ENCODE measurements at places on chromosomes 7 and 10.

DNA sequence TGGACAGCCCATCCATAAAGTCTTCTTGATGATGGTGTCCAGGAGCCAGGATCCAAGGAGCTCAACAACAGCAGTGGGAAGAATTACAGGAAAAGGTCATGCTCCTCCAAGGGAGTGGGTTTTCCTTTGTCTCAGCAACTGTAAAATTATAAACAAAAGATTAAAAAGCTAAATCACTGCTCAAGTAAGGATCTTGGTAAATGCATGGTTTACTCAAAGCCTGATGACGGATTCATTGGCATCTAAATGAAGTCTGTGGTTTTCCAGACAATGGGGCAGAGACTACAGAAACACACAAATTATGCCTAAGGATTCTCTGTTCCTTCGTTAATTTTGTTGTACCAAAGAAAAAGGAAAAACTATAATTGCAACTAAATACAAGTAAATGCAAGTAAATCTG lies 36.4 kb upstream of the DLX6 start:
- DNase-seq, result no peak

DNA sequence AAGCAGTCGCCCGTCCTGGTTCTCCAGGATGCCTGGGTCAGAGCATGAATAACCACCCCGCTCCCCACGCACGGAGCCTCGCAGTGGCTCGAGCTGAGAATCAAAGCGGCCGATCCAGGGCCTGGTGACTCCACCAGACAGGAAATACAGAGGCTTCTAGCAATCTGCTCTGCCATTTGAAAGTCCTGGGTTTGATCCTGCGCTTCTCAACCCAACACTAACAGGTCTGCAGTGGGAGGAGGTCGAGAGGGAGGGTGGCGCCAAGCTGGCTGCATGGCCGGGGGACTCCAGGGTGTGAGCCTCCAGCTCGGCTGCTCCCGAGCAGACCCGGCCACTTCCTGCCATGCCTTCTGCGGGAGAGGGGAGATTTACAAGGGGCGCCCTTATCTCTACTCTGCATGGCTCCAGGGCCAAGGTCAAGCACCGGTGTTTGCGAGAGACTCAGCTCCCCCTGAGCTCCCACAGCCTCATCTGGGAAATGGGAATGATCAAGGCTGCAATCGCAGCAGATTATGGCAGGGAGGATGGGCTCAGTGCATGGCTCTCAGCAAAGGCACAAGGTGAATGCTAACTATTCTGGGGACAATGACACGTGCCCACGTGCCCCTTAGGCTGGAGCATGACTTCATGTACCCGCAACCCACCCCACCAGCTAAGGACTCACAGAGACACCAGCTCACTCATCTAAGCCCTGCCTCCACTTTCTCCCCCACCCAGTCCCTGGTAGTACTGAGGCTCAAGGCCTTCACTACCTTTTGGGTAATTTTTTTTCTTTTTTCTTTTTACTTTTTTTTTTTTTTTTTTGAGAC lies 73.9 kb upstream of the TNRC18 start:
- no peak for DNase-seq

GRCh38 chr10:86104156-86104555 lies 262.4 kb downstream of the GRID1 start:
- no peak for DNase-seq

- no peak for DNase-seq
These were observed 63.3 kb upstream of the PDLIM1 start for GRCh38 chr10:95354110-95354509.

GRCh38 chr10:8174762-8175161 lies 120.3 kb downstream of the GATA3 start:
- DNase-seq, result no peak

- no peak for DNase-seq
These were observed 24.3 kb upstream of the ST7 start for GRCh38 chr7:116929021-116929420.

GRCh38 chr7:81574723-81575326 lies 195.0 kb downstream of the HGF start:
- no peak for DNase-seq

DNA sequence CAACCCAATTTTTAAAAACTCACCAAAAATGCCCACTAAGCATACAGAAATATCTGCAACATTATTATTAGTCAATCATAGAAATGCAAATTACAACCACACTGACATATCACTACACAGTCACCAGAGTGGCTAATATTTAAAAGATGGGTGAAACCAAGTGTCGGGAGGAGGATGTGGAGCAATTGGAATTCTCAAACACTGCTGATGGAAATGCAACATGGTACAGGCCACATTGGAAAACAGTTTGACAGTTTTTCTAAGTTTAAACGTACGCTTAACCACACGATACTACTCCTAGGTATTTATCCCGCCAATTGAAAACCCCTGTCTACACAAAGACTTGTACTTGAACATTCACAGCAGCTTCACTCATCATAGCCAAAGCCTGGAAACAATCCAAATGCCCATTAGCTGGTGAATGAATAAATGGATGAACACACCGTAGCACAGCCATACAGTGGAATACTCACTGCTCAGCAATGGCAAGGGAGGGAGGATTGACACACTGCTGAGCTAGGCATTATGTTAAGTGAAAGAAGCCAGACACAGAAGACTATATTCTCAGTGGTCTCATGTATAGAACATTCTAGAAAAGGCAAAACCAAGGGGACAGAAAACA lies 16.3 kb downstream of the GCK start:
- no peak for DNase-seq

DNA sequence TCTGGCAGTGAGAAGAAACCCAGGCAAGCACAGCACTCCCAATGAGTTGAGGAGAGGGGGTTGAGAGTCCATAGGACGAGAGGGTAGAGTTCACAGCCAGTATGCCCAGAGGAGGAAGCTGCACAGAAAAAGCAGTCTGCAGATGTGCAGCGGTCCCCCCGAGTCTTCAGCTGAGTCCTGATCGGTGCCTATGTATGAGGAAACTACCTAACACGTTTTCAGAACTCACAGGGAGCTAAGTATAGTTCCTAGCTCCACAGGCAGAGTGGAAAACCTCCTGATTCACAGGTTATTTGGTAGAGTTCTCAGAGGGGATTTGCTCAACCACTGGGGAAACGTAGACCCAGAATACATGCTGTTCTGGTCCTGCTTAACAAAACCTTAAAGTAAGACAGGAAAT lies 271.3 kb upstream of the CNTNAP2 start:
- no peak for DNase-seq

- no peak for DNase-seq
These were observed 12.2 kb downstream of the TAS2R16 start for GRCh38 chr7:122983261-122983660.

DNA sequence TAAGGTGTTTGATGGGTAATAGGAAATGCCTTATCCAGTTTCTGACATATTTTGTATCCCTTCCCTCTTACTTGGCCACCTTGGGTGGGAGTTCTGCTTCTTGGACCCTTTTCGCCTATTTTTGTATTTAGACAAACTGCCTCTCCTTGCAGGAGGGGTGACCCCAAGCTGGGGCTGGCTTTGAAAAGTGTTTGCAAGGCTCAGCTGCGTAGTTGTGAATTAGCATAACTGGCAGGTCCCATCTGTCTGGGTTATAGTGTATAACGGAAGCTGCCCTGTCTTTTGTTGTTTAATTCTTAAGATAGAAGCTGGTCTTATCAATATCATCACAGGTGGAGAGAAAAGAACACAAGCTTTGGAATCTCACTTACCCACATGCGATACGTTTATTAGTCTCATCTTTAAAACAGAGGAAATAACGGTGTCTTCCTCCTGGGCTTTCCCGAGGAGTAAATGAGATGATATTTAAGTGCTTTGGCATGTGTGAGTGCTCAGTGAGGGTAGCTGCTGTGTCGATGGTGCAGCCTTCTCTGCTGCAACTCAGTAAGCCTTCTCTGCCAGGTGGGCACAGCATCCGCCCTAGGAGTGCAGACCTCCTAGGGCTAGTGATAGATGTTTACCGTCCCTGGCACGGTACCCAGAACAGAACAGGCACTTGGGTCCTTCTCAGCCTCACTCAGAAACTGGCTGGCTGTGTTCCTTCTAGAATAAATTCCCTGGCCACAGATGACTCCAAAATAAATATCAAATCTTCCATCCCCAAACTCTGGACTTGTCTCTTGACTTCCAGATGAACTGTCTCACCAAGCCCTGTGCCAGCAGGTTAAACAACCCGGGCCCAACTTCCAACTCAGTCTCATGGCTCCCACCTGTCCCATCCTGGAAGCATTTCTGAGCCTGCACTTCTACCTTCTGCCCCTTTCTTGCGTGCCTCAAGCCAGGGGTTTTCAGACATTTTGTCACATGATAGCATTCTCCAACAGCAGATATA lies 227.3 kb downstream of the GFRA1 start:
- DNase-seq, result no peak

GRCh38 chr10:24384954-24385353 lies 176.0 kb downstream of the KIAA1217 start:
- no peak for DNase-seq

- no peak for DNase-seq
These were observed 94.6 kb upstream of the BTBD16 start for GRCh38 chr10:122176232-122177213.

- DNase-seq, result no peak
These were observed 785.6 kb downstream of the REEP3 start for GRCh38 chr10:64306729-64307327.

- no peak for DNase-seq
These were observed 75.3 kb upstream of the IL6 start for GRCh38 chr7:22651534-22652243.

- no peak for DNase-seq
These were observed 257.6 kb downstream of the MAD1L1 start for GRCh38 chr7:1975179-1975578.

- no peak for DNase-seq
These were observed 27.6 kb downstream of the AVL9 start for GRCh38 chr7:32522746-32523530.

DNA sequence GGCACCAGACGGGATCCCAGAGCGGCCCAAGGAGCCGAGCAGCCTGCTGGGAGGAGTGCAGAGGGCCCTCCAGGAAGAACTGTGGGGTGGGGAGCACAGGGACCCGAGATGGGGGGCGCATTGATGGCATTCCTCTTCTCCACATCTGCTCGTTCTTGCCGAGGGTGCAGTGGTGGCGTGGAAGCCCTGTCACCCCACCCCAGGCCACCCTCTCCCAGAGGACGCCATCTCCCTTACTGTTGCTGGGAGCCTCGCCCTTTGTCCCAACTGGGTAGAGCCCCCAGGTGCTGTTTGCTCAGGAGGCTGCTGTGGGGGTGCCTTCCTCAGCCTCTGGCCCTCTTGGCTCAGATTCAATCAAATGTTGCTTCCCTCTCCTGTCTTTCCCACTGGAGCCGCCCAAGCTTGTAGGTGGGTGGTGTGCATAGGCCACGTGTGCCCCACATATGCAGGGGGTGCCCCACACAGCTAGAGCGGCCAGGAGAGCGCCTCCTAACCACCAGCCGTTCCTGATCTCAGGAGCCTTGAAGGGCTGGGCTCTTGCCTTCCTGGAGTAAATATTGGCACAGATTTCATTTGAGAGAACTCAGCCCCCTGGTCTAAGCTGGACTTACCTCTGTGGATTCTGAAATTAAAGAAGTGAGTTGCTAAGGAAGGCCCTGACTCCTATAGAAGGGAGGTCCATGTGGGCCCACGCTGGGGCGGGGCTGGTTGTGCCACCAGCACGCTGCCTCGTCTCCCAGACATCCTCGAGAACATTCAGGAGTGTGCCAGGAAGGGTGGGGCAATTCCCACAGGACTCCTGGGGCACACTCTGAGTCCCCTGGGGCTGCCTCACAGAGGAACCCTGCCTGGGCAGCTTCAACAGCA lies 39.2 kb downstream of the ZNF467 start:
- DNase-seq, result no peak

- DNase-seq, result no peak
These were observed 19.0 kb downstream of the SRI start for GRCh38 chr7:88200789-88201188.

GRCh38 chr10:29723726-29724125 lies 89.0 kb upstream of the SVIL start:
- DNase-seq, result no peak

Measured in stimulated activated CD8-positive, alpha-beta memory T cell treated with anti-CD3 and anti-CD28 coated beads, Interleukin-15, amount 100 ng/mL, for 4 hours (primary cell).